T-cell (primary cell): ENCODE measurements at places on chromosomes 12 and 14. TPM values are rescaled to one million over a fixed set of nuclear protein-coding genes. Genes with fewer than 3 reads are reported as not detected.

Gene TTC6
- not detected for total RNA-seq

Gene NCAPD2
- 37.6 TPM for total RNA-seq

Gene ABCC9
- total RNA-seq = not detected

Gene A2ML1
- total RNA-seq = not detected

Gene SLC25A21
- total RNA-seq = not detected

Gene SLCO1A2
- not detected for total RNA-seq

Gene ERBB3
- 9.7 TPM for total RNA-seq

Gene TESPA1
- total RNA-seq = 170 TPM

Gene RNASE7
- total RNA-seq = not detected

Gene SIRT4
- total RNA-seq = 5.0 TPM

Gene PSMD9
- 53.6 TPM for total RNA-seq

Gene TPCN1
- total RNA-seq = 58.8 TPM

DNA sequence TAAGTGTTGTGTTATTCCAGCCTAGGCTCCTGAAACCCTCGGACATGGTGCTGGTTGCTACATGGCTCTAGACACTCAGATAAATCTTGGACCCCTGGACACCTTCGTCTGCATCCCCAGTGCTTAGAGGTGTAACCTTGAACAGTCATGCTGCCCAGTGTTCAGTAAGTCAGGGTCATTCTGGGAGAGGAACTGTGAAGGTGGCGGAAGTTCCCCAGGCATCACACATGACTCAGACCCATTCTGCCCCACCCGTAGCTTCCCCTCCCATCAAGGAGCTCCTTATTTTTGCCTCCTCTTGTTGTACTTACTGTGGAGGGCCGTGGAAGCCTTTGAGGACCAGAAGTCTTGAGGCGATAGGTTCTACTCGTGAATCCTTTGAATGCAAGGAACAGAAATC is 18.1 kb upstream of the SSPN start:
- H3K36me3 ChIP-seq = no peaks in the 10 kb centered on the region
- no peak overlapping the region for H3K27ac ChIP-seq
- no peak overlapping the region for H3K4me3 ChIP-seq
- H3K27me3 ChIP-seq = no peaks in the 10 kb centered on the region

GRCh38 chr12:128607641-128608040 is 216.1 kb downstream of the SLC15A4 start:
- peaks cover 2% of the 10 kb centered on the region for H3K27me3 ChIP-seq
- H3K4me1 ChIP-seq = no peaks in the 10 kb centered on the region
- no peak overlapping the region for H3K27ac ChIP-seq
- DNase-seq = no peak
- H3K36me3 ChIP-seq = no peaks in the 10 kb centered on the region
- no peak overlapping the region for H3K4me3 ChIP-seq

DNA sequence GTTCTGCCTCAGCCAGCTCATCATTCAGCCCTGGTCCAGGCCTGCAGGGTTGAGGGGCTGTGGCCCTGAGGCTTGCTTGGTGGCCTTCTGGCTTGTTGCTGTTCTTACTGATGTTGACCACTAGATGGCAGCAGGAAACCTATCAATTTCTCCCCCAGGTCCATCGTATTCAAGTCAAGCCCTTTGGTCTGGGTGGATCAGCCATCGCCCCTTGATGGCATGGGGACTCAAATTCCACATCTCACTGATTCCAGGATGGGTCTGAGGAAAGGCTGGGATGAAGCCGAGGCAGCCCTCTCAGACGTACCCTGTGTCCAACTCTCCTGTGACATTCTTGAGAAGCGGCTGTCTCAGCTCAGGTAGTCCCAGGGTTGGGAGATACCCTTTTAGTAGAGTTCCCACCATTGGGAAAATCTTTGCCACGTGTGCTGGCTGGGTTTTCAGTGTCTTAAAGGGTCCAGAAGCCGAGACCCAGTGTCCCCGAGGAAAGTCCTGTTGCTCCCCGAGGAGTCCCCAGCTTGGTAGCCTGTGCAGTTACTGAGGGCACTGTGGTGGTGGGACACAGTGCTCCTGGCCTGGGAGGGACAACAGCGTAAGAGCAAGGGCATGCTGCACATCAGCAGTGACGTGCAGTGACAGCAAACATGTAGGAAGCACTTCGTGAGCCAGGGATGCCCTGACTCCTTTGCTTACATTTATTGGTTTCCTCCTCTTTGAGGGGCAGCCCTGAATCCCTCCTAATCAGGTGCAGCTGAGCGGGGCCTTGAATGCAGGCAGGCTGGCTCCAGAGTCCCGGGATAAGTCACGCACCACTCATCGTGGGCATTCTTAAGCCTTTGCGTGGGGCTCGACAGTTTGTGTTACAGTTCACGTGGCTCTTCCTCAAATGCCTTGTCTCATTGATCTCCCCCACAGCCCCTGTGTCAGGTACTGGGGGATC is 58.6 kb downstream of the TSPAN9 start:
- no peak overlapping the region for H3K27ac ChIP-seq
- H3K4me1 ChIP-seq = no peaks in the 10 kb centered on the region
- DNase-seq = peak; percentile 4
- no peaks in the 10 kb centered on the region for H3K36me3 ChIP-seq
- no peak overlapping the region for H3K4me3 ChIP-seq
- H3K27me3 ChIP-seq = peaks cover 63% of the 10 kb centered on the region

DNA sequence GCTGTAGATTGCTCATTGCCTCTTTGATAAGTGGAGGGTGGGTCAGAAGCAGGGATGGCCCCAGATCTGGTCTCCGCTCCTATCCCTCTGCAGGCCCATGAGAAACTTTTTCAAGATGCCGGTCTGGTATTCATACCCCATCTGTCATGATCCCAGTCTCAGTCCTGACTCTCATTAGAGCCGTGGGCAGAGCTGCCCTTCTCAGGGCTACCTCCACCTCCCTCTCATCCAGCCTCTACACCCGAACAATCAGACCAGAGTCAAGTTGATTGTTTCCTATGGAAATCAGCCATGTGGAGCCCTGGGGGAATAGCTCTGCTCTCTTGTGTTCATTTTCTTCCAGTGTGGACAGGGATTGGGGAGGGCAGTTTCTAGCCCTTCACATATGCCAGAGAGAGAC is 45.8 kb downstream of the NEUROD4 start:
- DNase-seq = no peak
- H3K4me3 ChIP-seq = no peak overlapping the region
- no peaks in the 10 kb centered on the region for H3K36me3 ChIP-seq
- H3K27ac ChIP-seq = no peak overlapping the region

- no peak for DNase-seq
- no peaks in the 10 kb centered on the region for H3K27me3 ChIP-seq
- H3K27ac ChIP-seq = no peak overlapping the region
- no peaks in the 10 kb centered on the region for H3K36me3 ChIP-seq
- H3K4me3 ChIP-seq = no peak overlapping the region
These were observed 46.6 kb downstream of the AKAP6 start for GRCh38 chr14:32375663-32376062.

- H3K27ac ChIP-seq = no peak overlapping the region
- no peak for DNase-seq
- H3K4me1 ChIP-seq = no peaks in the 10 kb centered on the region
- peaks cover 4% of the 10 kb centered on the region for H3K27me3 ChIP-seq
- H3K36me3 ChIP-seq = no peaks in the 10 kb centered on the region
These were observed 22.1 kb upstream of the ITPK1 start for GRCh38 chr14:93137864-93138263.

GRCh38 chr14:64569138-64569631 is 19.4 kb downstream of the PPP1R36 start:
- H3K36me3 ChIP-seq = no peaks in the 10 kb centered on the region
- H3K4me1 ChIP-seq = no peaks in the 10 kb centered on the region
- DNase-seq = no peak
- H3K4me3 ChIP-seq = no peak overlapping the region
- no peak overlapping the region for H3K27ac ChIP-seq

GRCh38 chr12:126093908-126094307 is 1028.7 kb downstream of the AACS start:
- DNase-seq = no peak

DNA sequence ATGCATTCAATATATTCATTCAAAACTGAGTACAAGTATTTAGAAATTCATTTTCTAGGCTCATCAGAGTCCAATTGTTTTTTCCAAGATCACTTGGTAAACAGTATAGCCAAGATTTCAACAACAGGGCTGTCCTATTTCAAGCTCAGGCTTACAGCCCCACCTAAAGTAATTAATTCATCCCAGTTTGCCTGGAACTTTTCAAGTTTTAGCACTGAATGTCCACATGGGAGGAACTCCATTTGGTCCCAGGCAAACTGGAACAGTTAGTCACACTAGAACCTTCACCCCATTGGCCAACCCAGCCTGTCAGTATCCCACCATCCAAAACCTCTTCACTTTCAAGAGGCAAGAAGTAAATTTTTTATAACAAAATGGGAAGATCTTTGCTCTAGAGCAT is 210.9 kb downstream of the DPY19L2 start:
- H3K36me3 ChIP-seq = no peaks in the 10 kb centered on the region
- DNase-seq = no peak
- no peak overlapping the region for H3K27ac ChIP-seq
- H3K27me3 ChIP-seq = no peaks in the 10 kb centered on the region

- no peaks in the 10 kb centered on the region for H3K36me3 ChIP-seq
- DNase-seq = no peak
- H3K27ac ChIP-seq = no peak overlapping the region
- no peak overlapping the region for H3K4me3 ChIP-seq
- no peaks in the 10 kb centered on the region for H3K27me3 ChIP-seq
These were observed 13.5 kb downstream of the AMDHD1 start for GRCh38 chr12:95956557-95957145.

- H3K36me3 ChIP-seq = peaks cover 9% of the 10 kb centered on the region
- no peaks in the 10 kb centered on the region for H3K27me3 ChIP-seq
- DNase-seq = no peak
- H3K4me1 ChIP-seq = no peaks in the 10 kb centered on the region
- H3K27ac ChIP-seq = no peak overlapping the region
These were observed 38.7 kb downstream of the DDX51 start for GRCh38 chr12:132105467-132105866.

GRCh38 chr14:22646570-22647254 is 2.6 kb upstream of the OR6J1 start:
- no peaks in the 10 kb centered on the region for H3K4me1 ChIP-seq
- no peak overlapping the region for H3K27ac ChIP-seq
- no peak overlapping the region for H3K4me3 ChIP-seq
- no peak for DNase-seq
- no peaks in the 10 kb centered on the region for H3K36me3 ChIP-seq

- H3K27ac ChIP-seq = no peak overlapping the region
- H3K4me3 ChIP-seq = no peak overlapping the region
- DNase-seq = no peak
- H3K4me1 ChIP-seq = no peaks in the 10 kb centered on the region
These were observed 29.7 kb downstream of the RAD9B start for GRCh38 chr12:110531741-110532333.

- H3K36me3 ChIP-seq = no peaks in the 10 kb centered on the region
- no peak overlapping the region for H3K4me3 ChIP-seq
- no peak overlapping the region for H3K27ac ChIP-seq
- no peaks in the 10 kb centered on the region for H3K27me3 ChIP-seq
- DNase-seq = no peak
These were observed 36.1 kb upstream of the HIGD1C start for GRCh38 chr12:50916292-50916691.

GRCh38 chr12:117031843-117032592 is 67.2 kb downstream of the TESC start:
- peaks cover 3% of the 10 kb centered on the region for H3K4me1 ChIP-seq
- DNase-seq = no peak
- peaks cover 16% of the 10 kb centered on the region for H3K36me3 ChIP-seq
- H3K27ac ChIP-seq = no peak overlapping the region
- no peaks in the 10 kb centered on the region for H3K27me3 ChIP-seq
- no peak overlapping the region for H3K4me3 ChIP-seq

DNA sequence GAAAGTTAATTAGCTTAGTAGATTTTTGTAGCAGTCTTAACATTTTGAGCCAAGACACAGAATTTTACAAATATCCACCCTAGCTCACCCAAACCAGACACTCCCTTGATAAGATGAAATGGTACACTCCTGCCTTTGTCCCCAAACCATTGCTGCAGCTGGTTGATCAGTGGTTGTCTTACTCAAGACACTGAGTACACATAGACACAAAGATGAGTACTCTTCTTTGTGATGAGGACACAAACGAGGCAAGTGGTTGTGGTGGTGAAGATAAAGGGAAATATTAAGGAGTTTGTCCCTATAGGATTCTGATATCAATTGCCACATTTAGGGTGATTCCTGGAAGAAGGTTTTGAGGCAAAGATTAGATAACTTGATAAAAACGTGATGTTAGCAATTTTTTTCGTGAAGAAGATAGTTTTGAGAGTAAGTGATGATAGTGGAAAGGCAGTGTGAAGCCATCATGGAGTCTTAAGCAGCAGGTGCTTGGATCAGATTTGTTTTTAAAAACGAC is 21.4 kb upstream of the ATP2B1 start:
- H3K27ac ChIP-seq = no peak overlapping the region
- no peak for DNase-seq
- H3K27me3 ChIP-seq = no peaks in the 10 kb centered on the region
- H3K4me1 ChIP-seq = no peaks in the 10 kb centered on the region
- no peak overlapping the region for H3K4me3 ChIP-seq
- no peaks in the 10 kb centered on the region for H3K36me3 ChIP-seq

DNA sequence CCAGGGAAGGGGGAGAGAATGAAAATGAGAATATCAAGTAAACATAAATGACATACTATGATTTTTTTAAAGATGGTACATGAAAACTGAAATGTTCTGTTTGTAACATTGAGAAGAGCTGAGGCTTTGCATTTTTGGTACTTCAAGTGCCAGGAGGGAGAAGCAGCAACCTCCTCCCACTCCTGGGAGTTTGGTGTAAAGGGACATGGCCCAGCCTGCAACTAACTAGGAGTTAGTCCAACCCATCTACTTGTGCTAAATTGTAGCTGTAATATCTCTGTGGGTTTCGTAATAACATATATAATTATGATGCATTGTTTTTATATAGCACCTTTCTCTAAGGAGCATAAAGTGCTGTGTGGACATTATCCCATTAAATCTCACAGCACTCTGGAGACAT is 517.5 kb downstream of the NELL2 start:
- H3K4me1 ChIP-seq = no peaks in the 10 kb centered on the region
- H3K27ac ChIP-seq = no peak overlapping the region
- no peak for DNase-seq
- H3K36me3 ChIP-seq = no peaks in the 10 kb centered on the region
- no peaks in the 10 kb centered on the region for H3K27me3 ChIP-seq

GRCh38 chr12:101407049-101407435 is 530 bp downstream of the ARL1 start:
- H3K4me3 ChIP-seq = peak overlapping the region; percentile 96
- peaks cover 16% of the 10 kb centered on the region for H3K4me1 ChIP-seq
- H3K27ac ChIP-seq = peak overlapping the region; percentile 86
- no peaks in the 10 kb centered on the region for H3K36me3 ChIP-seq

DNA sequence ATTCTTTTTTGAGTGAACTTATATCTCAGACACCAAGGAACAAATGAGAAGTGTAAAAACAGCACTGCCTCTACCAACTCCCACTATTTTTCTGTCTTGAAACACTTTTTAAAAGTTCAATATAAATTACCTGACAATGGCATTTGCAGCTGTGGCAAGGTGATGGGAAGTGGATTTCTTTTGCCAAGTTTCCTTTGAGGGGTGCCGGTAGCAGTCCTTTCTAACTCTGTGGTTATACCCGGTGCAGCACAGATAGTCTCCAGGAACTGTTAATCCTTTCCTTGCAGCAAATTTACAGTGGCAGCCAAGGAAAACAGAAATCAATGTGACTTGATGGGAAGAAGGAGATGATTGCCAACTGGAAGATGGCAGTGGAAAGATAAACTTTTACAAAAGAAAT is 243.7 kb downstream of the BCAT1 start:
- H3K36me3 ChIP-seq = no peaks in the 10 kb centered on the region
- DNase-seq = no peak
- H3K27ac ChIP-seq = no peak overlapping the region
- no peaks in the 10 kb centered on the region for H3K27me3 ChIP-seq

GRCh38 chr14:64971943-64972791 is at the start of gene RAB15:
TSS of gene RAB15 (minus strand) at chr14:64972336. CDS start at chr14:64972076, 260 bp downstream.
- DNase-seq = peak; percentile 15
- H3K27ac ChIP-seq = no peak within 1 kb of the TSS
- peak within 1 kb of the TSS; percentile 67 for H3K4me3 ChIP-seq
- no peaks in the 10 kb centered on the region for H3K4me1 ChIP-seq
- H3K36me3 ChIP-seq = no peaks in the 10 kb centered on the region
